NCI-H187 treated with DMSO at 0.1 percent for 48 hours (cell line): ENCODE measurements at places on chromosomes 16 and 17.
A peak's percentile ranks its signal among the peaks of the same experiment; 100 is the strongest.

DNA sequence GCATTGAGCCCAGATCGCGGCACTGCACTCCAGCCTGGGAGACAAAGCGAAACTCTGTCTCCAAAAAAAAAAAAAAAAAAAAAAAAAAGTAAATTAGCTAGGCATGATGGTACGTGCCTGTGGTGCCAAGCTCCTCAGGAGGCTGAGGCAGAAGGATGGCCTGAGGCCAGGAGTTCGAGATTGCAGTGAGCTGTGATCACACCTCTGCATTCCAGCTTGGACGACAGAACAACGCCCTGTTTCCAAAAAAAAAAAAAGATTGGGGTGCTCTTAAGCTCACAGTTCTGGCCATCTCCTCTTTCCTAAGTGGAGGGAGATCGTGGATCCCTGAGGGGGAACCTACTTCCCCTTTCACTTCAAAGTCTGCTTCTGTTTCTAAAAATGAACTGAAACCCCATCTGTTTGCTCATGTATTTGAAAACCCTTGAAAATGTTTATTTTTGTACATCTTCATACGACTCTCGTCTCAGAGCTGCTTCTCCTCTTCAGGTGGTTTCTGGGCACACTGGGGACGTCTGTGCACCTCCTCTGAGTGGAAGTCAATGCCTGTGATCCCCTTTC lies 138.8 kb downstream of the PRKCA start:
- DNase-seq = no peak

- DNase-seq = no peak
Measured at GRCh38 chr17:81002409-81003361, 11.0 kb downstream of the CHMP6 start.

DNA sequence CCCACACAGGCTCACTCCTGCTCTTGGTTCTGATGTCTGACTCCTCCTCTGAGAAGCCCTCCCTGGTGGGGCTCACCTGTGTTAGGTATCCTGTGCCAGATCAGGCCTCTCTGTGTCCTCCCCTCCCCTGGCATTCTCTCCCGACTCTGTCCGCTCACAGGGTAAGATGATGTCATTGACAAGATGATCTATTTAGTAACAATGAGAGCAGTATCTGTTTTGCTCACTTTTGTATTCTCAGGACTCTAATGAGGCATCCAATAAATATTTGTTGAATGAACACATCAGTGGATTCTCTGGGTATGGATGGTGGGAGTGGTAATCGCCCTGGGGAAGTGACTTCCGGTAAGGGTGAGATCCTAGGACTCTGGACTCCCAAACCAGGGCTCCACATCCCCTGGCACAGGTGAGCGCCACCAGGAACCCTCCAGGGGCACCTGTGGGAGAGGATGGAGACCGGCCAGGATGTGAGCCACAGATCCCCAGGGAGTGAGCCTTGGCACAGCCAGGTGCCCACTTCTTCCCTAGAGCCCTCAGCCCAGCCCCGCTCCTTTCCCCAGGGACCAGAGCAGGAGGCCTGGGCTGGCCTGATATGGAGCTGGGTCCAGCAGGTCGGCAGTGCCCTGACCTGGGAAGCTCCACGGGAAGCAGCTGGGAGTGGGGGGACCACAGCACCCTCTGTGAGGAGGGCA lies 5.4 kb upstream of the HAP1 start:
- DNase-seq = no peak

DNA sequence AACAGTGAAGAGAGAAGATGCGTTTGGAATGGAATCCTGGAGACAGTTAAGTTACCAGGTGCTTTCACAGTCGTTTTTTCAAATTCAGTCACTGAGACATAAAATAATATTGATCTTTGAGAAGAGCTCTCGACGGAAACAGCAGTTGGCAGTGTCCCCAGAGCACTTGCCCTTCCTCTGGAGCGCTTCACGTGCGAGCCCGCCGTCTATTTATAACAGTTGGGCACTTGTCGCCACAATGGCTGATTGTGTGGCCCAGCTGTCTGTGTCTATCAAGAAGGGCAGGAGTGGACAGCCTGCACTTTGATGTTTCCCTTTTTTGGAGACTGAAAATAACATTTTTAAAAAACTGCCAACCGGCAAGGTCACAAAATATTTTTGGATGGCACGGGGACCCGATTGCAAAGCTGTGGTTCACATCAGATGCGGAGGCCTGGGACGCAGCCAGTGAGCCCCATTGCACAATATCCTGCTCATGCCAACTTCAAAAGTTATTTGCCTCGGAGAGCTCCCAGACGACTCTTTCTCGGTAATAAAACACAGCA lies 62.9 kb downstream of the ADCY9 start:
- DNase-seq = peak; percentile 94

- DNase-seq = no peak
Measured at GRCh38 chr17:38870259-38871165, 654 bp downstream of the LASP1 start.

GRCh38 chr16:81629034-81629802 lies 149.9 kb upstream of the PLCG2 start:
- DNase-seq = no peak

- DNase-seq = no peak
Measured at GRCh38 chr16:75237398-75238131, 13.9 kb downstream of the BCAR1 start.

DNA sequence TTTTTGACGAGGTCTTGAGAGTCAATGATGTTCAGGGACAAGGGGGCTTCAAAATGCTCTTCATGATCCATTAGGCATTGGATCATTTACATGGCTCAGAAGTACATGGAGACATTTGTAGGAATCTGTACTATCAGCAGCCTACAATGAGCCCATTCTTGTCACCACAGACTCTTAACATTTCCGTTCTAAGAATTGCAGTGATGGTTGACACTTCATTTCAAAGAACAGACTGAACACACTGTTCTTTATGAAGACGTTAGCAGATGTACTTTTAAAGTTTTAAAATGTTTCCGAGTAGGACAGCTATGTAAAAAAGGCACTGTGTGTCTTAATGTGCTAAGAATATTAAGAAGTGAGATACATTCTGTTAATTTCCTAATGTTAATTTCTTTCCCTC lies 97.3 kb upstream of the GOT2 start:
- no peak for DNase-seq

- DNase-seq = no peak
Measured at GRCh38 chr17:56786989-56787482, 46.7 kb downstream of the C17orf67 start.

DNA sequence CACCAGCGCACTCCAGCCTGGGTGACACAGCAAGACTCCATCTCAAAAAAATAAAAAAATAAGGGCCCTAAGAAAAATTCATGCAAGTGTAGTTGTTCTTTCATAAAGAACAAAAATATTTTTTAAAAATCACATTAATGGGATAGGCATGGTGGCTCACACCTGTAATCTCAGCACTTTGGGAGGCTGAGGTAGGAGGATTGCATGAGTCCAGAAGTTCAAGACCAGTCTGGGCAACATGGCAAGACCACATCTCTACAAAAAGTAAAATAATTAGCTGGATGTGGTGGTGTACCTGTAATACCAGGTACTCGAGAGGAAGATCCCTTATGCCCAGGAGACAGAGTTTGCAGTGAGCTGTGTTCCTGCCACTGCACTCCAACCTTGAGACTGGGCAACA lies 15.2 kb upstream of the BRIP1 start:
- DNase-seq = no peak

- DNase-seq = no peak
Measured at GRCh38 chr17:5044630-5045029, 9.4 kb upstream of the SLC52A1 start.
